Midbrain (tissue), 1 donor: ENCODE measurements at places on chromosomes 1 and 21.

GRCh38 chr21:34031835-34032370 lies 41.5 kb upstream of the MRPS6 start:
- no peak for DNase-seq

DNA sequence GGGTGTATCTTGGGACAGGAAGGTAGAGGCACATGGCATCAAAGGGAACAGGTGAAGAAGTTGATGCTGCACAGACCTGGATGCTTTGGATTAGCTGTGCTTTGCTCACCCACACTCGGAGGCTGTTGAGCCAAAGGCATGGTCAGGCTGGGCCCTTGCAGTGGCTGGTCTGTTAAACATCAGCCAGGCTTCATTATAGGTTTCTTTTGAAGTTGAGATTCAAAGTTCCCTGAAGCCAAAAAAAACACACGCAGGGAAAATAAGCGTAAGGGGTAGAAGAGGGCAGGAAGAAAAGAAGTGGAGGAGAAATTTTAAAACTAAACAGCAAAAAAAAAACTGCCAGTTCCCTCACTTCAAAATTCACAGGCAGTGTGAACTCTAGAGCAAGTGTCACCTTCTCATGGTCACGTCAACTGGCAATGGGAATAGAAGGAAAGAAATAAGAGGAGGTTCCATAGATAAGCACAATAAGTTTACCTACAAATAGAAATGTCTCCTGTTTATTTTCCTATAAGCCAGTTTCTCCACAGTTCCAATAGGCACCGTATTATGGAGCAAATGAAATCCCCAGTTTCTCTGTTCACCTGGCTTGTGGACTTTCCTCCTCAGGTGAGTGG lies 139.5 kb downstream of the PAPPA2 start:
- DNase-seq: no peak

GRCh38 chr1:191022856-191023255 lies 545.2 kb upstream of the BRINP3 start:
- no peak for DNase-seq

GRCh38 chr1:63545780-63546179 lies 22.5 kb downstream of the EFCAB7 start:
- no peak for DNase-seq

GRCh38 chr1:246037832-246038231 lies 469.2 kb downstream of the SMYD3 start:
- no peak for DNase-seq

- DNase-seq: no peak
These were observed 146.8 kb downstream of the DYRK1A start for GRCh38 chr21:37513383-37513782.

DNA sequence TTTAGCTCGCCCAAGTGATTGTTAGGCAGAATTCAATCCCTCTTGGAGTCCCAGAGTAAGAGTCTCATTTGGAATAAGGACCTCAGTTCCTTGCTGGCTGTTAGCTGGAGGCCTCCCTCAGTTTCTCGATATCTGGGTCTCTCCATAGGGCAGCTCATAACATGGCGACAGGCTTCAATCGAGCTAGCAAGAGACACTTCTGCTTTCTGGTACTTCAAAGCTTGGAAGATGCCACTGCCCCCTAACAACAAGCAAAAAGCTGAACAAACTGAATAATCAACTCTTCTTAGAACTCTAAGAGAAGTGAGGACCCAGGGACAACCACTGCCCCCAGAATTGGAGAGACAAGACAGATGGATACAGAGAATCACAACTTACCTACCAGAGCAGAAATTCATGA lies 86.2 kb downstream of the TEX35 start:
- DNase-seq: no peak

DNA sequence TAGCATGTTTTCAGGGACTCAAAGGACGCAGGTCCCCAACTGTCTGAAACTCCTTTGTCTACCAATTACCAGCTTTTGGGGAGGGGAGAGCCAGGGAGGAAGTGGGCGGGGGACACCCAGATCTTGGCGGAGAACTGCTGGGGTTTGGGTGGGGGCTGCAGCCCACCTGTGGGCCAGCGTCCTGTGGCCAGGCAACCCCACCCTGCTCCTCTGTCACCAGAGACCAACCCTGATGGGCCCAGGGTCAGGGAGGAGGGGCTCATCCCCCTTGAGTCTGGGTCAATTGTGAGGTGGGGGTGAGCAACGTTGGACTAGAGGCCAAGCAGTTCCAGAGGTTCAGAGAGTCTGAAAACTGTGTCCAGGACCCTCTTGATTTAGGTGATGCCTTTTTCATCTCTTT lies 96.1 kb upstream of the TARDBP start:
- DNase-seq: no peak

DNA sequence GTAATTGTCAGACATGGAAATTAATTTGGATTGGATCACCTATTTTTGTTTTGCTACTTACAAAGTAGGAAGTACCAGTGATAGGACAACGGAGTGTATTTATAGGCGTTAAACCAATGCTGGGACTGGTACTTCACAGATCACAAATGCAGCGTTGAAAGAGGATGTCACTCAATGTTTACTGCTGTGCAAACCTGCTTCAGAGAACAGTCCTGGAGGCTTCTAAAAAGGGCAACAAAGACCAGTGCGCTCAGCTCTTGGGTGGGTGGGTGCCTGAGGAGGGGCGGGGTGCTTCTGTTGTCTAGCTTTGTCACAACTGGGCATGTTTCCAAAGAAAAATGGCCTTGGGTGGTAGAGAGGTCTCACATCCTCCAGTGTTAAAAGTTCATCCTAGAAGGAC lies 2.1 kb downstream of the C1orf21 start:
- DNase-seq: no peak

DNA sequence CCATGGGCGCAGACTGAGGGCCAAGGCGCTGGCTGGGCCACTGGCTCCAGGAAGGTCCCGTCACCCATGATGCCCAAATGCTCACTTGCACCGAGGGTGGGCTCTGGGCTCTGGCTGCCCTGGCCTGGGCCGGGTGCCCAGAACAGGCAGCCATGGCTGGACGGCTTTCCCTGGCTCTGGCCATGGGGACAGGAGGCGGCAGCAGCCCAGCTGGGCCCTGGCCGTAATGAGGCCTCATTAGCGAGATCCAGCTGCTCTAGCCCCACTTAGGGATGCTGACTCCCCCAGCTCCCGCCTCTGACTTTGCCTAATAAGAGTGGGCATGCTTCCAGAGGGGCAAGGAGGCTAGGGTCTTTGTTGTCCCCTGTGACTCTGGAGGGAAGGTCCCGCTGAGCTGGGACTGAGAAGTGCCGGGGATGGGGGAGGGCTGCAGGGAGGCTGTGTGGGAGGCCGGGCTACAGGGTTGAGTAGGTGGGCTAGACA lies 11.8 kb downstream of the SLC6A9 start:
- peak; percentile 67 for DNase-seq

- peak; percentile 21 for DNase-seq
These were observed 8.8 kb upstream of the PLXNA2 start for GRCh38 chr1:208252836-208253576.

DNA sequence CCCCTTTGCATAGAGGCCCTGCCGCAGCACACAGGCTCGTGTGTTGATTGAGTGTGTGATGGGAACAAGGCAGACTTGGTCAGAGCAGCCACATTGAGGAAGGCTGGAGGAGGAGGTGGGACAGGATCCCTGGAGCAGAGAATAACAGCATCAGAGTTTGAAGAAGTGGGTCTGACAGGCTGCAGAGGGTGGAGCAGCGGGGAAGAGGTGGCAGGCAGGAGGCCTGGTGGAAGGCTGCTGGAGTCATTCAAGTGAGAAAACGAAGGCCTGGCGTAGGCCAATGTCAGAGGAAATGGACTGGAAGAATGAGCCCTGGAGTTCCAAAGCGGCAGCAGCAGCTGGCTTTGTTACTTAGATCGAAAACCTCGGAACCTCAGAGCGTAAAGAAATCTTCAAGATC lies 115.0 kb upstream of the GRIK3 start:
- DNase-seq: no peak
